ENCODE measurements at places on chromosomes 1 and 21. TPM values are rescaled to one million over a fixed set of nuclear protein-coding genes. Genes with fewer than 3 reads are reported as not detected.

DNA sequence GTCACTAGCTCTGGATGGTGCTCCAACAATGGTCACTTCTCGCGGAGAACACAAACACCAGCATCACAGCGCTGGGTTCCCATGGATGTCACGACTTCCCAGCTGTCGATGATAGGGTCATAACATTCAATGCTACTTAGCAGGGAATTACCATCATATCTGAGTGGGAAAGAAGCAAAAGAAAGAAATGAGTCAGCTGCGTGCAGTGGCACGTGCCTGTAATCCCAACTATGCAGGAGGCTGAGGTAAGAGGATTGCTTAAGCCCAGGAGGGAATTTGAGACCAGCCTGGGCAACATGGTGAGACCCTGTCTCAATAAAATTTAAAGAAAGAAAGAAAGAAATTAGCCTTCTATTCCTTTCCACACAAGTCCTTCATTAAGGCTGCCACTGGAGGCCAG lies 3.6 kb upstream of the RABIF start:
- DNase-seq, result no peak

DNA sequence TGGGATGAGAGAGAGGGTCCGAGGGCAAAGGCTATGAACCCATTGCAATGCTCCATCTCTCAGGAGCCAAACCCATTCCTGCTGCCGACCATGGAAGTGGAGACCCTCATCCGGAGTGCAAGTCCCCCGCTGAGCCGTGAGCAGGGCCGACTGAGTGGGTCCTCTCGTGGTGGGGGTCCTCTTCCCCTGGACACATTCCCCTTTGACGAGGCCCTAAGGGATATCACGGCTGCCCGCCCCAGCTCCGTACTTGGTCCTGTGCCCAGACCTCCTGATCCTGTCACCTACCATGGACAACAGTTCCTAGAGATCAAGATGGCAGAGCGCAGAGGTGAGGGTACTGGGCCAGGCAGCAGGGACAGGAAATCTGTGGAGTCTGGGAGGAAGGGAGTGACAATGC lies 11.0 kb downstream of the HYI start:
- no peak for DNase-seq

DNA sequence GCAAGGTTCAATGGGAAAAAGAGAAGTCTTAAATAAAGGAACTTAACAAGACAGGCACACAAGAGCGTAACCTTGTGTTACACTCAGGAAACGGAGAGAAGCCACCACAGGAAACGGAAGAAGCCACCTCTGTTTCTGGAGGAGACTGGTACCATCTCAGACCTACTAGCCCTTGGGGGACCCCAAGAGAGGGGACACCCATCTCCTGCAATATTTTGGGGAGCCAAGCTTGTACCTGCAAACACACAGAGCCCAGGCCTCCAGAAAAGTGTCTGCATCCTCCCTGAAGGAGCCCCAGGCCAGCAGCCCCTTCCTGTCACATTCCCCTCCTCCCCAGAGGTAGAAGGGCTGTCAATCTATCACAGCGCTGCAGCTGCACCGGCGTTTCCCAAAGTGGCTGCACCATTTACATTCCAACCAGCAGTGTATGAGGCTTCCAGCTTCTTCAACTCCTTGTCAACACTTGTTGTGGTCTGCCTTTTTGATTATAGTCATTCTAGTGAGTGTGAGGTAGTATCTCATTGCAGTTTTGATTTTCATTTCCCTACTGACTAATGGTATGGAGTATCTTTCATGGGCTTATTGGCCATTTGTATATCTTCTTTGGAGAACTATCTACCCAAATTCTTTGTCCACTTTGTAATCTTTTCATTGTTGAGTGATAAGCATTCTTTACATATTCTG lies 23.0 kb upstream of the PADI1 start:
- peak; percentile 21 for DNase-seq

GRCh38 chr1:70465911-70466310 lies 54.8 kb downstream of the CTH start:
- no peak for DNase-seq

DNA sequence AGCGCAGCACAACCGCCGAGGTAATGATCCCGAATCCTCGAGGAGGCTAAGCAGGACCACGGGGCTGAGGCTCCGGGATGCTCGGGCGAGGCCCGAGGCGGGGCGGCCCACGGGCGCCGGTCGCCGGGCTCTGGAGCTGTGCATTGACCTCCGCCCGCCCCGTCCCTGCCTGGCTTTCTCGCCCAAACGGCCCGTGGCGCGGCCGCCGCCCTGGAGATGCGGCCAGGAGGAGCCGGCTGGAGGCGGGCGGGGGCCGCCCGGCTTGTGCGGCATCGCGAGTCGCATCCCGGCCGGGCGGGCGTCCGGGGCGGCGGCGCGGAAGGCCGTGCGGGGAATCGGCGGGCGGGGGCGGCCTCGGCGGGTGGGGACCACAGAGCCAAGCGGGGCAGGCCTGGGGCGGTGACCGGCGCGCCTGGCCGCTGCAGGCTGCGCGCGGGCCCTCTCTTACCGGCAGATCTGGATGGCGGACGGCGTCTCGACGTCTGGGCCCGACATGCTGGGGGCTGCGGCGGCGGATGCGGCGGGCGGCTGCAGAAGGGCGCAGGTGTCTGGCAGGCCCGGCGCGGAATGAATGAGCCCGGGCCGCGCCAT lies 663 bp downstream of the ACOT7 start:
- DNase-seq, result no peak

DNA sequence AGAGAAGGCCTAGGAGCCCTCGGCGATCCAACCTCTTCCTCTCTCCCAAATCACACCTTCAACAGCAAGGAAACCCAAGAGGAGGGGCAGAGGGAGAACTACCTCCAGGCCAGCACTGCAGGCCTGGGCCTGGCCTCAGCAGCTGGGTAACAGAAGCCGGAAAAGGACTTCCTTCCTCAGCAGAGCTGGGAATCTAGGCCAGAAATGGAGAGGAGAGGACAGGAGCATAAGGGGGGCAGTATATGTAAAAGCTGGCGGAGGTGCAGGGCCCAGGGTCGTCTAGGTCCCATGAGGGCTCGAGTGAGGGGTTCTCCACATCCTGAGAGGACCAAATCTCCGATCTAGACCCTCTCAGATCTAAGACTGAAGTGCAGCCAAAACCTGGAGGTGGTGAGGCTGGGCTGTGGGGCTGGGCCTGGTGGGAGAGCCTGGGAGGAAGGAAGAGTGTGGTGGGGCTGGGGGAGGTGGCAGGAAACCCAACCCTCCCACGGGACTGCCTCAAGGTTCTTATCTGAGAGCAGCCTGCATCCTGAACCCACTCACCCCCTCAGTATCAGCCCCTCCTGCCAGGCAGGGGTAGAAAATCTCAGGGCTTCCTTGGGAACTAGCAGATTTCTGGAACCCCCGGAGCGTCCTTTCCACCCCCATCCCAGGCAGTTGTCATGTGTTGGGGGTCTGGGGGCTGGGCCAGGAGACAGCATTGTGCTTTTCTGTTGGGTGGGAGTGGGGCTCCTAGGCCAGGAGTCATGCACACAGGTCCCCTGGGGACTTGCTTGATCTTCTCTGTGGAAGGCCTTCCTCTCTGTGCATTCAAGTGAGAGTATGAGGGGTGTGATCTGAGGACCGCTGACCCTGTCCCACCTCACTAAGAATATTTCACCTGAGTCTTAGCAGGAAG lies 33.0 kb downstream of the PIK3C2B start:
- peak; percentile 33 for DNase-seq

- no peak for DNase-seq
Measured at GRCh38 chr1:54850737-54851136, 36.3 kb downstream of the DHCR24 start.

DNA sequence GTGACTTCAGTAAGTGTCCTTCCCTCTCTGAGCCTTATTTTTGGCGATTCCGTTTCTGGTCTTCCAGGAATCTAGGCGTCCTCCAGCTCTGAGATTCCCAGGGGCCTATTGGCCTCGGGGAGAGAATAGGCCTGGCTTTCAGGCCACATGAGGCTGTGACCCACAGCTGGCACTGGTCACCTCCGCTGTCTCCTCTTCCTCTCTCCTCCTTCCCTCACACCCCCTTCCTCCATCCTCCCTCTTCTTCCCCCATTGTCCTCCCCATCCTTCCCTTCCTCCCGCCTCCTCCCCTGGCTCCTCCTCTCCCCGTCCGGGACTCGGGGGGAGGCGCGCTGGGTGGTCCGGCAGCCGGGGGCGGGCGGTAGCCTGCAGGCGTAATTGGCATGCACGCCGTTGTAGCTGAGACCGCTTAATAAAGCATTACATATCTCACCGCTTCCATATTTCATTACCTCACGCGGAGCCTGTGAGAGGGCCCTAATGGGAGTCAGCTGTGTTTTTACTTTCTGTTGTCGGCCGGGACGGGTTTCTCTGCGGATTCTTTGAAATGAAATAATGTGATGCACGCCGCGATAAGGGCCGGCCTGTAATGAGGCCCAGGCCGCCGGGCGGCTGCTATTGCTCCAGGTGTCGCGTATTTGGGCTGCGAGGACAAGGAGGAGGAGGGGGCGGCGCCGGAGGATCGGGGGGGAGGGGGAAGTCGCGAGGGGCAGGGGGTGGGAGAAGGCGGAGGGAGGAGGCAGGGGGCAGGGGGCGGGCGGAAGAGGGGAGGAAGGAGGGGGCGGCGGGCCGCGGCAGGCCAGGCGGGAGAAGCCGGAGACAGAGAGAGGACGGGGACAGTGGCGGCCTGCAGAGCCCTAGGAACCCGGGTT lies 95.3 kb downstream of the FOXD2 start:
- DNase-seq, result peak; percentile 35

GRCh38 chr1:47675047-47675675 lies 237.3 kb downstream of the FOXD2 start:
- DNase-seq, result no peak

DNA sequence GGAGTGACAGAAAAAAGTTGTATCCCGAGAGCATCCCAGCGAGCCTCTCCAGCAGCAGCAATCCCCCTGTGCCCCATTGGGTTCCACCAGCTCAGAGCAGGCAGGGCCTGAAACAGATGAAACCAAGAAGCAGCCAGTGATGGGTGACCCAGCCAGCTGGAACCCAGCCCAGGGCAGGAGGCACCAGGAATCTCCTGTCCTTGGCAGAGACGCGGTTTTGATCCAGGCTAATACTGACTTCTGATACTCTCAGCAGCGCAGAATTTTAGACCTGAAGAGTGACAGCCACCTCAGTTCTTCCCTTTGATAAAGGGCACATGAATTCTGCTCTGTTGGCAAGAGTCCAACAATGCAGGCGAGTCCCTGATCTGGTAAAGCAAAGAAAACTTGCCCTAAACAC lies 11.4 kb upstream of the OLIG1 start:
- no peak for DNase-seq

GRCh38 chr1:109476825-109477224 lies 6.9 kb upstream of the ATXN7L2 start:
- DNase-seq, result no peak

DNA sequence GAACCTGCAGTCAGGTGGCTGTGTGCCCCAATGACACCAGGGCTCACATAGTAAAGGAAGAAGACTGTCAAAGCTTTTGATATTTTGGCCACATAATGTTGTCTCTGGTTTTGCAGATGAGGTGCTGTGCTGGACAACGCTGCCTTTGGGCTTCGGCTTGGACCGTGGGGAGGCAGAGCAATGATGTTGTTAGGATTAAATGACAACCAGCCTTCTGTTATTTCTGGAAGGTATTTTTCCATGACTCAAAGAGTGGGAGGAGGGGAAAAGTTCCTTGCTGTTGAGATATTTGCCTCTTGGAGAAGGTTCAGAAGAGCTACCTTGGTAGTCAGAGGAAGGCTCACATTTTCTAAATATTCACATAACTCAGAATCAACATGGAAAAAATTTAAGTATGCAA lies 187.3 kb upstream of the GALNT2 start:
- DNase-seq, result no peak

DNA sequence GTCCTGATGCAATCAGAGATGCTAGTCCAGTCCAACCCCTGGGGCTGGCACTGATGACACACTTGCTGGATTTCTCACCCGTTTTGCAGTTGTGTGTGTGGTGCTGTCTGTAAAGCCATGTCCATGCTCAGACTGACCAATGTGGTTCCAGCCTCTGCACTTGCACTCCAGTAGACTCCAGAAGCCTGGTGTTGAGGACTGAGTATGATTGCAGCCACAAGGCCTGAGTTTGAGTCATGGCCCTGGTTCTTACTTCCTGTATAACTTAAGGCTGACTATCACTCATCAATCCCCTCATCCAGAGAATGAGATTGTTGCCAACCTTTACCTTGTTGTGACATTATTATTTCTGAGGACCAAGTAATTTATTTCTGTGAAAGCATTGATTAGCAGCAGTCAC lies 34.8 kb upstream of the IKBKE start:
- DNase-seq, result peak; percentile 10

- no peak for DNase-seq
Measured at GRCh38 chr21:41508415-41509144, 622 bp upstream of the TMPRSS2 start.

DNA sequence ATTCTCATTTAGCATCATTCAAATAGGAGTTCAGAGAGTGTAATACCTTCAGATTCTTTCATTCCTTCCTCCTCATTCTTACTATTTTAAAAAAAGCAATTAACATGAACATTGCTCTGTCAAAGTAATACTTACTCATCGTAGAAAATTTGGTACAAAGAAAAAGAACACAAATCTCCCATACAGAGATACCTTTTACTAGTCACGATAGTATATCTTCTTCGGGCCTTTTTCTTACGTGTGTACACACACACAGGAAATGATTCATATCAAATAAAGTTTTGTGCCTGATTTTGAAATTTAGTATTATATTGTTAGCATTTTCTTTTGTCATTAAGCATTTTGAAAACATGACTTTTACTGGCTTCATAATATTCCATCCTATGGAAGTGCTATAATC lies 52.9 kb downstream of the NCF2 start:
- no peak for DNase-seq

GRCh38 chr1:163203561-163203960 lies 845 bp upstream of the RGS5 start:
- DNase-seq, result no peak

DNA sequence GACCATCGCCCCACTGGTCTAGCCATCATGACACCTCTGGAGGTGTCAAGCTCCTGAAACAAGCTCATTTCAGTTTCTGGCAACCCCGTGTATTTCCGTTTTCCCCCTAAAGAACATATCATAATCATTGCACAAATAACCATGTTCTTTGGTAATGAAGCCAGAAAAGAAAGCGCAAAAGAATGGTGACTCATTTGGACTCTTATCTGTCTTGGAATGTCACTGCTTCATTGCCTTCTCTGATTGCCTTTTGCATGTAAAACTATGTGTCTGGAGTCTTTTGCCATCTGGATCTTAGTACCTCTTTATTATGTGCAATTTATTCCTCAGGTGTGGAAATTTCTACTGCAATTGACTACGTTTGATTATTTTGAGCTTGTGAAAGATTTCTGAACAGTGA lies 110.5 kb downstream of the COLGALT2 start:
- no peak for DNase-seq

GRCh38 chr1:39965044-39965443 lies 10.1 kb downstream of the MFSD2A start:
- no peak for DNase-seq

GRCh38 chr1:32716312-32717148 lies 14.0 kb upstream of the SYNC start:
- DNase-seq, result peak; percentile 84

The EIF4G3 gene
- 48.4 TPM for total RNA-seq

The ZMYND12 gene
- total RNA-seq, result 0.59 TPM

The OR2T35 gene
- not detected for total RNA-seq

The NBPF4 gene
- not detected for total RNA-seq

The LACTBL1 gene
- total RNA-seq, result not detected

The B3GALT5 gene
- total RNA-seq, result not detected

The CYB5RL gene
- 11.4 TPM for total RNA-seq
